Hepatocyte (in vitro differentiated cells): ENCODE measurements at places on chromosomes 7 and 10. TPM values are rescaled to one million over a fixed set of nuclear protein-coding genes. Genes with fewer than 3 reads are reported as not detected.

GRCh38 chr10:48449501-48450232 is 143.2 kb downstream of the MAPK8 start:
- no peak overlapping the region for H3K4me3 ChIP-seq
- H3K36me3 ChIP-seq, result no peaks in the 10 kb centered on the region
- H3K27me3 ChIP-seq, result no peaks in the 10 kb centered on the region
- H3K27ac ChIP-seq, result no peak overlapping the region

- no peak overlapping the region for H3K4me3 ChIP-seq
- no peaks in the 10 kb centered on the region for H3K27me3 ChIP-seq
- H3K4me1 ChIP-seq, result no peaks in the 10 kb centered on the region
- H3K27ac ChIP-seq, result no peak overlapping the region
Observed at GRCh38 chr7:92343714-92344113, 97.9 kb downstream of the ANKIB1 start.

GRCh38 chr10:60348982-60349381 is 40.7 kb downstream of the ANK3 start:
- H3K4me1 ChIP-seq, result peaks cover 9% of the 10 kb centered on the region
- no peaks in the 10 kb centered on the region for H3K27me3 ChIP-seq
- no peak for DNase-seq
- H3K36me3 ChIP-seq, result no peaks in the 10 kb centered on the region
- no peak overlapping the region for H3K27ac ChIP-seq

LHPP gene
- 29.4 and 34.9 TPM in 2 replicates for total RNA-seq

AGFG2 gene
- 32.8 and 38.6 TPM in 2 replicates for total RNA-seq

VAX1 gene
- not detected in 2 replicates for total RNA-seq

DNA sequence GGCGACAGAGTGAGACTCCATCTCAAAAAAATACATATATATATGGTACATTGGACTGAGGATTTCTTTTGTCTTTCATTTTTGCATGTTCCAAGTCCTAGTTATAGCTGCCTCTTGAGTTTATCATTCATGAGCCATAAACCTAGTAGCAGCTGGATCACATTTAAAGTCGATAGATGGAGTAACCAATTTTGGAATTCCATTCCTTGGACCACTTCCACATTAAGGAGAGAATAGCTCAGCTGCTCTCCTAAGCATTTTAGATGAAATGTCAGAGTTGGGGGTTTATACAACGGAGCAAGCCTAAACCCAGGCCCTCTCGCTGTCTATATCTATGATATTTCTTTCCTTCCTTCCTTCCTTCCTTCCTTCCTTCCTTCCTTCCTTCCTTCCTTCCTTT is 141.2 kb downstream of the LYZL1 start:
- H3K4me1 ChIP-seq, result no peaks in the 10 kb centered on the region
- DNase-seq, result no peak
- no peaks in the 10 kb centered on the region for H3K36me3 ChIP-seq

NODAL gene
- not detected in 2 replicates for total RNA-seq

DNA sequence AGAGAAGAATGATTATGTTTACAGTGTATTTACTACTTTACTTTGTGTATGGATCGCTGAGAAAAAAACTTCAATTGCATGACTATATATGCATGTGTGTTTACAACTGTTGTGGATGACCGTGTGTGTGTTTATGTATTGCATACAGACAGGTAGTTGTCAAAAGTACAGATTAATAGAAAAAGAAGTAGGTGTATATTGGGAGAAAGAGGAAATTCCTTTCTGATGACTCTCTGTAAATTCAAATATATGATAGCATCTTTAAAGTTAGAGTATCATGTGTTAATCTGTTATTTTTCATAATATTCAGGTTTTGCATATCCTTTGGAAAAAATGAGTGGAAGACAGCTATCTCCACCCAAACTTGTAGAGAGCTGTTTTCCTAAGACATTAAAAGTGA is 160.4 kb upstream of the AGR3 start:
- H3K4me1 ChIP-seq, result peaks cover 3% of the 10 kb centered on the region
- no peaks in the 10 kb centered on the region for H3K36me3 ChIP-seq
- DNase-seq, result no peak
- no peaks in the 10 kb centered on the region for H3K27me3 ChIP-seq
- H3K4me3 ChIP-seq, result no peak overlapping the region

DNA sequence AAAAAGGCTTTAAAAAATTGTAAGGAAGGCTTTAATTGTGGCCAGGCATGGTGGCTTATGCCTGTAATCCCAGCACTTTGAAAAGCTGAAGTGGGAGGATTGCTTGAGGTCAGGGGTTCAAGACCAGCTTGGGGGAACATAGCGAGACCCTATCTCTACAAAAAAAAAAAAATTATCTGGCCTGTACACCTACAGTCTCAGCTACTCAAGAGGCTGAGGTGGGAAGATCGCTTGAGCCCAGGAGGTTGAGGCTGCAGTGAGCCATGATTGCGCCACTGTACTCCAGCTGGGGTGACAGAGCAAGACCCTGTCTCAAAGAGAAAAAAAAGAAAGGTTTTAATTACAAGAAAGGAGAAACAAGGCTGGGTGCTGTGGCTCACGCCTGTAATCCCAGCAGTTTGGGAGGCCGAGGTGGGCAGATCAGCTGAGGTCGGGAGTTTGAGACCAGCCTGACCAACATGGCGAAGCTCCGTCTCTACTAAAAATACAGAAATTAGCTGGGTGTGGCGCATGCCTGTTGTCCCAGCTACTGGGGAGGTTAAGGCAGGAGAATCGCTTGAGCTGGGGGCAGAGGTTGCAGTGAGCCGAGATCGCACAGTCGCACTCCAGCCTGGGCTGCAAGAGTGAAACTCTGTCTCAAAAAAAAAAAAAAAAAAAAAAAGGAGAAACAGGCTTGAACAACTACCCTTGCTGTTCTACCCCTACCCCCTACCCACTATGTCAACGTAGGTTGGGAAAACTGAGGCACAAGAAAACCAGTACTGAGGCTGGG is 83.7 kb downstream of the CARD11 start:
- DNase-seq, result no peak
- H3K36me3 ChIP-seq, result no peaks in the 10 kb centered on the region
- no peaks in the 10 kb centered on the region for H3K4me1 ChIP-seq
- H3K4me3 ChIP-seq, result no peak overlapping the region
- H3K27me3 ChIP-seq, result no peaks in the 10 kb centered on the region
- no peak overlapping the region for H3K27ac ChIP-seq

GRCh38 chr10:22369434-22370072 is 24.3 kb downstream of the SPAG6 start:
- no peak overlapping the region for H3K4me3 ChIP-seq
- H3K27ac ChIP-seq, result no peak overlapping the region

HMX3 gene
- total RNA-seq, result not detected in 2 replicates

SLC16A9 gene
- total RNA-seq, result 3.8 and 4.7 TPM in 2 replicates

GRCh38 chr10:55174419-55174818 is 373.4 kb upstream of the PCDH15 start:
- no peak overlapping the region for H3K4me3 ChIP-seq
- no peaks in the 10 kb centered on the region for H3K36me3 ChIP-seq
- H3K4me1 ChIP-seq, result no peaks in the 10 kb centered on the region
- no peak for DNase-seq
- H3K27ac ChIP-seq, result no peak overlapping the region
